ENCODE measurements at places on chromosomes 1 and 21.

- DNase-seq = peak; percentile 71
These were observed 7.5 kb downstream of the NGF start for GRCh38 chr1:115330480-115331013.

GRCh38 chr1:220914283-220915116 lies 35.3 kb downstream of the HLX start:
- DNase-seq = no peak

GRCh38 chr1:41474490-41475271 lies 9.8 kb downstream of the EDN2 start:
- peak; percentile 89 for DNase-seq

DNA sequence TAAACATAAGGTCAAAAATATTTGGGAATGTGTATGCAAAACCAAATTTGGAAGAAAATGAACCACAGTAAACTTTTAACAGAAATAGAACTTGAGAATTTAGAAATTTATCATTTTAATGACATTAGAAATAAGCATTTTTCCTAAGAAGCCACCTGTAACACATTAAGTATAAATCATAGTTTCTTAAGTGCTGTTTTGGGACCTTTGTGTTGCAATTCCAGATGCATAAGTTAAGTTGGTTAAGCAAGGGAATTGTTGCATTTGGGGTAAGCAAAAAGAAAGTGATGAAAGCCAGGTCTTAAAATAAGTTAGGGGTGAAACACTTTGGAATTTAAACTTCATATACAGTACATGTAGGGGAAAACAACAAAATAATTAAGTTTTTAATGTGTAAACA lies 49.8 kb downstream of the CDKN2C start:
- no peak for DNase-seq

DNA sequence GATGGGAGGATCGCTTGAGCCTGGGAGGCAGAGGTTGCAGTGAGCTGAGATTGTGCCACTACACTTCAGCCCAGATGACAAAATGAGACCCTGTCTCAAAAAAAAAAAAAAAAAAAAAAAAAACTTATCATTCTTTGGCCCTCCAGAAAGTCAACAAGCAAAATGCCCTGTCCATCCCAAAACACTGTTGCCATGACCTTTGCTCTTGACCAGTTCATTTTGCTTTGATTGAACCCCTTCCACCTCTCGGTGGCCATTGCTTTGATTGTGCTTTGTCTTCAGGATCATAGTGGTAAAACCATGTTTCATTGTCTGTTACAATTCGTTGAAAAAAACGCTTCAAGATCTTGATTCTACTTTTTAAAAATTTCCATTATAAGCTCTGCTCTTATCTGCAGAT lies 8.5 kb upstream of the SYPL2 start:
- no peak for DNase-seq

GRCh38 chr1:66452162-66452561 lies 81.8 kb upstream of the SGIP1 start:
- DNase-seq = no peak

- DNase-seq = no peak
These were observed 52.5 kb upstream of the BOLA1 start for GRCh38 chr1:149846593-149847466.

DNA sequence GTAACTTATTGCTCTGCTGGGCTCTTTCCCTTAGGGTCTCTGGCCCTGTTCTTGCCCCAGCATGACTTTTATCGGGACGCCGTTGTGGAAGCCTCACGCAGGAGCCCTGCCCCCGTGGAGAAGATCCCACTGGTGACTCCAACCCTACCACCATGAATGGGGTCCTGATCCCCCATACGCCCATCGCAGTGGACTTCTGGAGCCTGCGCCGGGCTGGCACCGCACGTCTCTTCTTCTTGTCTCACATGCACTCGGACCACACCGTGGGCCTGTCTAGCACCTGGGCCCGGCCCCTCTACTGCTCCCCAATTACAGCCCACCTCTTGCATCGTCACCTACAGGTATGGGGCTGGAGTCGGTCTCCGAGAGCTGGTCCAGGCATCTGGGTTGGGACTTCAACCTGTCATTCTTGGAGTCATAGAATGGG lies 322 bp downstream of the DCLRE1B start:
- DNase-seq = no peak

GRCh38 chr1:93253516-93253915 lies 73.0 kb downstream of the CCDC18 start:
- no peak for DNase-seq

- no peak for DNase-seq
These were observed 357.0 kb downstream of the TTLL7 start for GRCh38 chr1:83641796-83642443.

- DNase-seq = peak; percentile 2
These were observed 255.7 kb downstream of the OMA1 start for GRCh38 chr1:58290685-58291372.

GRCh38 chr1:103492003-103492625 lies 33.4 kb upstream of the RNPC3 start:
- DNase-seq = no peak

DNA sequence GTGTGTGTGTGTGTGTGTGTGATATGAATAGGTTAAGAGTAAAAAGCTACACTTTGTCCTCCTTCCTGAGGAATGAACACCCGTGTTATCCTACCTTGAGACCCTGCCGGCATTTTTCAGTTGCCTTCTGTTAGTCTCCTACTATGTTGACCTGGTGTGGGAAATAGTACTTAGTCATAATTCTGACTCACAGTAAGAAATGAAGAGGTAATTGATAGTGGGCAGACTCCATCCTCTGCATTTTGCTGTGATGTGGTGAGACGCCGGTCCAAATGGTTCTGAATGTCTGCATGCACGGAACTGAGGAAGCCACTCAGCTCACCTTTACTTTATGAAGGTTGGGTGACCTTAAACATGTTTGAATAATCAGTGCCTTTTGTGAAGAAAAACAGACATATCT lies 12.6 kb downstream of the CD101 start:
- DNase-seq = no peak

GRCh38 chr1:71264039-71264438 lies 183.2 kb upstream of the ZRANB2 start:
- no peak for DNase-seq

DNA sequence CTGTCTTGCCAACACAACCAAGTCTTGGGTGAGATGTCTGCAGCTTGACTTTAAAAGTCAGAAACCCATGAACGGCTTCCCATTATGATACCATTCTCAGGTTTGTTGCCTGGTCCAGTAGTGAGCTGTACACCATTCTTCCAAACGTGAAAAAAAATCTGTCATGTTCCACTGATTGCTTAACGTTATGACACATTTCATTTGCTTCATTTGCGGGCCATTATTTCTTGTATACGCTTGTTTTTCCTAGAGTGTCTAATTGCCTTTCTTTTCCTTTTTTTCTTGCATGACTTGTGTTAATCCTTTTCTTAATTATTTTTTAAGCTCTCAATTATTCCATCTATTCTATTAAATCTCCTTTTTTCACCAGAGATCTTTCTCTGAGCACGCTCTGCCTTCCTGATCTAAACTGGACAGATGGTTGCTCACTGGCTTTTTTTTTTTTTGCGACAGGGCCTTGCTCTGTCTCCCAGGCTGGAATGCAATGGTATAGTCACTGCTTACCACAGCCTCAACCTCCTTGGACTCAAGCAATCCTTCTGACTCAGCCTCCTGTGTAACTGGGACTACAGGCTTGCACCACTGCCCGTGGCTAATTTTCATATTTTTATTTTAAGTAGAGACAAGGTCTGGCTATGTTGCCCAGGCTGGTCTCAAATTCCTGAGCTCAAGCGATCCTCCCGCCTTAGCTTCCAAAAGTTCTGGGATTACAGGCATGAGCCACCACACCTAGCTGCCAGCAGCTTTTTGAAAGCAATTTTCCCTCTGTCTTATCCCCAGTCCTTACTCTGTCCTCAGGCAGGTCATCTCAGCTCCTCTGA lies 31.7 kb upstream of the CAMTA1 start:
- DNase-seq = no peak

- no peak for DNase-seq
These were observed 41.5 kb upstream of the SDC3 start for GRCh38 chr1:30950053-30950452.

DNA sequence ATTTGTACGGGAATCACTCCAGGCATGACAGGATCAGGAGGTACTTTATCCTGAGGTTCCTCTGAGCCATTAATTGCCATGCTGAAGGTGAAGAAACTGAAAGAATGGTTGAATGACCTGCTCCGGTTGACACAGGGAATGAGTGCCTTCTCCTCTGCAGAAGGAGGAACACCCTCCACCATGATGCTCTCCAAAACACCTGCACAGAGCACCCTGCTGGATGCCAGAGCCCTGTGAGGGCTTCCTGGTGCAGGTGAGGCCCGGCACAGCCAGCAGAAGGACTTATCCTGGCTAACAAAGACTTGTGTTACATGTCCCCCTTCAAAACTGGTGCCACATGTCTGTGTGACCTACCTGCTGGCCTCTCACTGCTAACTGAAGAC lies 14.3 kb upstream of the LBR start:
- no peak for DNase-seq

- no peak for DNase-seq
These were observed 789.0 kb downstream of the PLA2G4A start for GRCh38 chr1:187617776-187618175.

DNA sequence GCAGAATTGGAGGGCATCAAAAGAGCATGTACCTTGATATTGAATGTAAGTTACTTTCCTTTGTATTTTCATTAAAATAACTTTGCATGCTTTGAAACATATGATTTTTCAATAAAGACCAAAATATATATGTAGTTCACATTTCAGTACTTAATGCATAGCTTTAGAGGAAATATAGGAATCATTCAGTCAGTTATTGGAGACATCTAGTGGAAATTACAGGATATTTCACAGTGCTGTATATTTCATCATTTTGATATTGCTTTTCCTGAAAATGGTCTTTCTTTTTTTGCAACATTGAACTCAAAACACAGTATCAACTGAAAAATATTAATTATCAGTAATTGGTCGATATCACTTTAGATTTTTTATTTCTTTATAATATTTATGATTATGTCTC lies 375.8 kb downstream of the NCAM2 start:
- DNase-seq = no peak

Data from retinal pigment epithelial cell (primary cell).